Activated CD8-positive, alpha-beta memory T cell treated with anti-CD3 and anti-CD28 coated beads for 1 hour (primary cell): ENCODE measurements at places on chromosomes 7 and 10.

- no peak for DNase-seq
Measured at GRCh38 chr10:129740532-129741279, 223.4 kb downstream of the EBF3 start.

DNA sequence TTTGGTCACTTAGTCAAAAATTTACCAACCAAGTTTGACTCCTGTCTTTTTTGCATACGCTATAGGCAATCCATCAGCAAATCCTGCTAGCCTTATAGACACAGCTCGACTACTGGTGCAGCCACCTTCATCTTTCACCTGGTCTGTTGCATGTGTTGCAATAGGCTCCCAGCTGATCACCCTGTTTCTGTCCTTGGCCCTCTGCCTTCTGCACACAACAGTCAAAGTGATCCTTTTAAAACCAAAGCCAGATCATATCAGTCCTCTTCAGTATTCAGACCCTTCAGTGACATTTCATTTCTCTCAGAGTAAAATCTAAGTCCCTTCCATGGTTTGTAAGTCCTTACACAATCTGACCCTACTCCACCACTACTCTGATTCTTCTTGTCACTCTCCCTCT is 10.9 kb upstream of the CDK6 start:
- no peak for DNase-seq

- DNase-seq, result no peak
Measured at GRCh38 chr7:137658190-137658900, 188.4 kb downstream of the DGKI start.

DNA sequence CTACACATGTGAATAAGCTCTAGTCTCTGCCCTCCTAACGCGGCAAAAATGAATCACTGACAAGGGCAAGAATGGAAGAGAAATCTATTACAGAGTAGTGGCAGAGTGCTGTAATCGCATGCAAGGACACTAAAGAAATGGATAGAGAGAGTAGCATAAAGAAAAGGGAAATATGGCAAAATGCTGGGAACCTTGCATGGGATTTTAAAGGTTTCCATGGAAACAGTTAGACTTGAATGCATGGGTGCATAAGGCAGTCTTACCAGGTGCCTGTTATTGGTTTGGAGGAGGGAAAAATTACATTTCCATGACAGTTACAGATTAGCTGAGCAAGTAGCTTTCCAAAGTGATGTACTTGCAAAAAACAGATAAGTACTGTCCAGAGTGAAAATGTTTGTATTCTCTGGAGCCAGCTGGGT is 233.4 kb downstream of the PTN start:
- DNase-seq, result no peak

GRCh38 chr7:108875139-108875538 is 305.5 kb downstream of the DNAJB9 start:
- DNase-seq, result no peak

DNA sequence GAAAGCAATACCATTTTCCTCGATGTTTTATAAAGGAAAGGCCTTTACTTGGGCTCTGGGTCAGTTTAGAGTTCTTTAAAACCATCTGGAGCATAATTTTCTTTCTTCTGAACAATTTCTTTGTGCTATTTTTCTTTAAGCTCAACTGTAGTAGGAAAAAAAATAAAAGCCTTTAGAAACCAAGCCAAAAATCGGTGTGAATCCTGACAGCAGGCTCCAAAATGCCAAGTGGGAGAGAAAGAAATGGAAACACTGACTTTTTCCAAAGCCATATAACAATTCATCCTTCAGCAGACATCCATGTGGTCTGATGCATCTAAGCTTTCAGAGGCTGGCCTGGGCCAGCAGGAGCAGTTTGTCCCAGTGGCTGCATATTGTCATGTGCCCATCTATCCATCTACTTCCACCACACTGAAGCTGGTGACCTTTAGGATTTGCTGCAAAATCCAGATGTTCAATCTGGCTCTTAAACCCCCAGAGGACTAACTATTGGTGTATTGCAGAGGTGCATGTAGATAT is 23.0 kb upstream of the ITPRID1 start:
- DNase-seq, result no peak

DNA sequence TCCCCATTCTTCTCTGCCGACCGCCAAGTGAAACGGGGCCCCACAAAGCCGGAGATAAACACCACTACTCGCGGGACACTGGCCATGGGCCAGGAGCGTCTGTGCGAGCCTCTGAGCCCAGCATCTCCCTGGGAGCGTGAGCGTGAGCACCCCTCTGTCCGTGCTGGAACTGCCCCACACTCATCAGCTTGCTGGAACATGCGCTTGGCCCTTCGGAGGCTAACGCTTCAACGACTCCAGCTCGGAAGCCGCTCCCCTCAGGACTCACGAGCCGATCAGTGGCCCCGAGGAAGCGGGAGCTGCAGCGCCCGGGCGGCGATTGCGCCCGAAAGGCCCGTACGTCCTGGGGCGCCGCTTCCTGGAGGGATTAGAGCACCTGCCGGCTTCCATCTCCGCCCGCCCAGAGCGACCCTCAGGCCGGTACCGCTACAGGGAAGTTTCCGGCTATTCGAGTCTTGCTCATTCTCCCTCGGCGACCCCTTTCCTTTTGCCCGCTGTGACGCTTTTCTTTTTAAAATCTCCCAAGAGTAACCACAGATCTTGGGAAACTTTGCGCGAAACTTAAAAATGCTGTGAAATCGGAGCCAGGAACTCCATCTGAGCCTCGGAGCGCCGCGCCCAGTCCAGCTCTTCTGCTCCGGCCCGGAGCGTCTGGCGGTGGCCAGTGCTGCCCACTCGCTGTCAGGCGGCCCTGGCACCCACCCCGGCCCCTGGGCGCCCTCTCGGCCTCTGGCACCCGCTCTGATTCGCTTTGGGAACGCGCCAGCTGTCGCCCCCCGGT is 1.0 kb downstream of the TLL2 start:
- DNase-seq, result no peak

- no peak for DNase-seq
Measured at GRCh38 chr7:41007351-41007751, 695.5 kb downstream of the INHBA start.

DNA sequence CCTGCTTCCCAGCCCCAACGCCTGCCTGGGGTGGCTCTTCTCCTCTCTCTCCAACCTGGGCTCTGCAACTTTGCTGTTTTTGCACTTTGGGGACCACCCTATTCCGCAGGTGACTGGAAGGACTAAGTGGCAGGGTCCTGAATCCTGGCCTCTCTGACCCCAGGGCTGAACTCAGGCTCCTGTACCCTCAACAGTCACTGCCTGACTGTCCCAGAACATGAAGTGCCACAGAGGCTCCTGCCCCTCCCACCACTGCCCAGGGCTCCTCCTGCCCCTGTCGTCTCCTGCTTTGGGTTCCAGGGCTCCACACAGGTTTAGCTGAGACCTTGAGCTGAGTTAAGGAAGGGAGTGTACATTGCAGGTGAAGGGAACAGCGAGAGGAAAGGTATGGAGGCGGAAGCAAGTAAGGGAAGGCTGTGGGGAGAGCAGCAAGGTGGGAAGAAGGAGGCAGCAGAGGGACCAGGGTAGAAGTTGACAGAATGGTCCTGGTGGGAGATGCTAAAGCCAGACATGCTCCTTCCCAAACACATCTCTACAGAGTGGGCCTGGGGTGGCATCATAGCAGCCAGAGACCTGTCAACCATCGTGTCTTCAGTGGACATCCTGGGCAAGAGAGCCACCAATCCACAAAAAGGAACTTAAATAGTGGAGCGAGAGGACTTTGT is 5.7 kb upstream of the GRID1 start:
- DNase-seq, result no peak

DNA sequence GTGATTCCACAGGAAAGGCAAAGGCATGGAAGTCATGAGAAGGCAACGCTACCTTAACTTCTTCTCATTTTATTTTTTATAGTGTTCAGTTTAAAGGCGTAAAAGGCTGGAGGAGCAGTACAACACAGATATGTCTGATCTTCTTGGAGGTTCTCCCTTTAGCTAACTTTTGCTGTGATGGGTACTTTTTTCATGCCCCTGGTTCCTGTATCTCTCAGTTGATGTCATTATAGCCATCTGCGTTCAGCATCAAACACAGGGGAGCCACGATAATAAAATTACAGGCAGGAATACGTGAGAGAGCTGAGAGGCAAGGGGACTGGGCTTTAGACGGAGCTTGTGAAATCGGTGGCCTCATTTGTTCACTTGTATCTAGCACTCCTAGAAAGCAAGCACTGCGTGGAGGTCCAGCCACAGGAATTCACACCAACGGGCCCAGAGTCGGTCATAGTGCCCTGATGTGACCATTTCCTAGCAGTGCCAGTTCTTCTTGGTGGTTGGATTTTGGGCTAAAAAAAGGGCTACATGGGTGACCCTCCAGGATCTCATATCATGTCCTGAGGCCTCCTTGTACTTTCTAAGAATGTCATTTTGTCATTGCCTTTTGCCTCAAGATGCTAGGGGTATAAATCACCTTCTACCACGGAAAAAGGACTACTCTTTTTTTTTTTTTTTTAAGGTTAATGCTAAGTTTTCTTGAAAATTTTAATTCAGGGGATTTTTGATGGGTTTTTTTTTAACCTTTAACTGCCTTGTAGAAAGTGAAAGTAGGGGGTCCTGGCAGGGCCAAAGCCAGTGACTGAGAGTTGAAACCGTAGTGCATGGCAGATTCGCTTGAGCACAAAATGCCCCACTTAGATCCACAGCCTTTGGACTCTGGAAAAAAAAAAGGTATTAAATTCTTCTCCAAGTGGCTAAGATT is 191.5 kb downstream of the CELF2 start:
- no peak for DNase-seq

GRCh38 chr7:47407821-47408674 is 173.9 kb downstream of the TNS3 start:
- DNase-seq, result no peak
